ACHN (cell line): ENCODE measurements at places on chromosomes 11 and 22.

- no peak for DNase-seq
Observed at GRCh38 chr11:79200398-79201070, 240.3 kb downstream of the TENM4 start.

DNA sequence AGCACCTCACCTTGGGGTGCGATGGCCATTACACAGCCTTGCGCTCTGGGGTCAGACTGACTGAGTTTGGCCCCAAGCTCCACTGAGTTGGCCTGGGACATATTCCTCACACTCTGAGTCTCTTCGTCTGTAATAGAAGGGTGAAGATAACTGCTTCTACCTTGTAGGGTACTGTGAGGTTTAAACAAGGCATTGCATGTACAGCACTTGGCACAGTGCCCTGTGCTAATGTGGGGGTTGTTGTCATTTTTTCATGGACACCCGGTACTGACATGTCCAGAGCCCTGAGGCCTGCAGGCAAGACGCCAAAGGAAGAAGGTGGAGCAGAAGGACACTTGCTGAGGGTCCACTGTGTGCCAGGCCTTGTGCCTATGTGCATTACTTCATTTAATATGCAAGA lies 50.7 kb downstream of the OTOG start:
- no peak for DNase-seq

DNA sequence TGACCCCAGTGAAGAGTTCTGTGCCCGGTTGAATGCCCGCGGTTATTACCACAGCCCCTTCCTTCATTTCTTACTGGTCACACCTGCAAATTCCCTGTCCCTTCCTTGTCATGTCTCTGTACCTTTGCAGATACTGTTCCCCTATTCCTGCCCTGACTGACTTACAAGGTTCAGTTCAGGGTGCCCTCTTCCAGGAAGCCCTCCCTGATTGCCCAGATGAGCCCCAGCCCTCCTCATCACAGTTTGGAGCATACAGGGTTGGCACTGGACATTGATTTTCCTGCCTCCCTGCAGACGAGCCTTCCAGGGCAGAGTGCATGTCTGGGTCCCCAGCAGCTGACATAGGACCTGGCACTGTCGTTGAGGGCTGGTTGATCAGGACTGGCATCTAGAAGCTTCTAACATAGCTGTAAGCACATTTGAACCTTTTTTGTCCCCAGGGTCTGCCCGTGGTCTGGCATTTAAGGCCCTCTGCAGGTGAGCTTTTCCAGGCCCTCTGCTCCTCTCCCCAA lies 70.4 kb upstream of the SHISAL1 start:
- no peak for DNase-seq

DNA sequence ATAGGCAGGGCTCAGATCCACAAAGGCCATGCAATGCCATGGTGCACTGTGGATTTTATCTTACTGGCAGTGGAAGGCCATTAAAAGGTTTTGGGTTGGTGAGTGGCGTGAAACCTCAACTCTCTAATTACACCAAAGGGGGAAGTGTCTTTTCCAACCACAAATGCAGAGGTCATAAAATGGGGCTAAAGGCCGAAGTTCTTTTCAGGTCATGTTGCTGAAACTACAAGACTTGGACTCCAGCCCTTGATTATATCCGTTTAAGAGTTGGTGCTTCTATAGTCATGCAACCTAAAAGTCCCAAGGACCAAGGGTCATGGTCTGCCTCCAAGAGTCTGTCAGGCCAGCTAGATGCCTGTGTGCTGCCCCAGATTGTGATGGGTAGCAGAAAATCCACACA lies 434.3 kb downstream of the RAB38 start:
- DNase-seq, result no peak

GRCh38 chr11:117929142-117929915 lies at the start of gene TMPRSS13:
TMPRSS13 (minus strand) TSS chr11:117929402; CDS start chr11:117929307, 95 bp downstream.
- no peak for DNase-seq

- peak; percentile 57 for DNase-seq
Observed at GRCh38 chr22:49638788-49639187, 188.9 kb downstream of the BRD1 start.

- no peak for DNase-seq
Observed at GRCh38 chr11:36077886-36078685, 134.2 kb downstream of the LDLRAD3 start.
